ENCODE measurements at places on chromosomes 1 and 21.

DNA sequence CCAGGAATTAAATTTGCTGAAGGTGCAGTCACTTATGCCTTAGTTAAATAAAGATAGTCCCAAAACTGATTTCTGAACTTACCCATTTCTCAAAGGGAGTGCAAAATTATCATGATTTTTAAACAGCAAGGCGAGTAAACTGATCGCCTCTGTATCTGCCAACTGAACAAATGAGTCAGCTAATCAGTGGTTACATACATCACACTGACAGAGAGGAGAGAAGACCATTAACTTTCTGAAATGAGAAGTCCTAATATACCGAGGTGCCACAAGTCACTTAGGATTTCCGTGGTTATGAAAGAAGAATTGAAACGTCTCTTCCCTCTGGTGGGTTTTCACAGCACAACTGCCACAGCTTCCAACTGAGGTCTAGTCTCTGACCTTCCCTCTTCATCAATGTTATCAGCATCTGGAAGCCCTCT, 400.7 kb downstream of the SMYD3 start:
- DNase-seq = no peak

DNA sequence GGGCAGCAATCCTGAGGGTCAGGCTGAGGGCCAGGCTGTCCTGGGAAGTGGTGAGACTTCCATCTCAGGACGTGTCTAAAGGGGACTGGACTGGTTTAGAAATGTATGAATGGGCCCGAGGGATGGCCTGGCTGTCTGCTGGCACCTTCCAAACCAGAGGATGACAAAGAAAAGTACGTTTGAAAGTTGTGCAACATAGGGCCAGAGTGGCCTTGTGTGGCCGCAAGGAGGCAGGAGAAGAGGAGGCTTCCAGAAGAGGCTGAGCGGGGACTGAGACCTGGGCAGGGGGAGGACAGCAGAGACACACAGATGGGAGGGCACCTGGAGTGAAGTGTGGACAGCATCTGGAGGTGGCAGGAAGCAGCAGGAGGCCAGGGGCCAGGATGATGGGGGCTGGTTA, 2.6 kb upstream of the SYTL1 start:
- no peak for DNase-seq

DNA sequence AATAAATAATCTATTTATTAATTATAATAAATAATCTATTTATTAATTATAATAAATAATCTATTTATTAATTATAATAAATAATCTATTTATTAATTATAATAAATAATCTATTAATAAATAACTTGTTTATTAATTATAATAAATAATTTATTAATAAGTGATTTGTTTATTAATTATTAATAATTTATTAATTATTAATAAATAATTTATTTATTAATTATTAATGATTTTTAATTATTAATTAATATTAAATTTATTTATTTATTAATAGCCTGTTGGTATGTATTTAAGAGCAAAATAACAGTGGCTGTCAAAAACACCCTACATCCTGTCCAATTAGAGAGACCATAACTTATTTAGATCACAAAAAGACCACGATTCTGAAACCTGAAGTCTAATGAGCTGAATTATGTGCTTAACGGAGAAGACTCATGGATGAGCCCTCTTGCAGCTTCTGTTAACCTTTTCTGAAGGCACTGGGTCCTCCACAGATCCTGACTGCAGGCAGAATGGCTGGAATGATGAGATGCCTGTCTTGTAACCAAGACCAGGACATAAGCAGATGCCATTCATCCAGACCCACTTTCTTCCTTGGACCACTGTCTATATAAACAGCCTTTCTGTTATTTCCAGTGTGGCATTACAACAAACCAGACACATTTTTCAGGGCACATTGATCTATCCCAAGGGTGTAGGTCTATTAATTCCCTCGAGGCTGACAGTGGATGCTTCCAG, 134.2 kb downstream of the SETD4 start:
- no peak for DNase-seq

GRCh38 chr1:76951153-76951552, 83.9 kb downstream of the ST6GALNAC5 start:
- no peak for DNase-seq

- DNase-seq = no peak
Observed at GRCh38 chr1:234549447-234550021, 60.4 kb downstream of the IRF2BP2 start.

GRCh38 chr1:12276225-12276624, 46.4 kb downstream of the VPS13D start:
- no peak for DNase-seq

DNA sequence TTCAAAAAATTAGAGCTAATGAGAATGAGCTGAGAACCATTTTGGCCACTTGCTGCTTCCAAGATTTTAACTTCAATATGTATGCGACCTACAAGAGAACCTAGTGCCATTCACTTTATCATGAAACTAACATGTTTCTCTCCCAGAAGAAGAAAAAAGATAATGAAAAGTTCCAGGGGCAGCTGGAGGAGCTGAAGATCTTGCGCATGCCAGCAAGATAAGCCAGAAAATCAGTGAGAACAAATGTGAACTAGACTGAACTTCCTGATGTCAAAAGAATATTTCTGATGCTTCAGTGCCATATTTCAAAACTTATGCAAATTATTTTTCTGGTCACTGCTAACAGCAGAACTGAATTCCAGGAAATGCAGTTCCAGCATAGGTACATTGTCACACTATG, 1265.1 kb downstream of the BRINP3 start:
- DNase-seq = no peak

GRCh38 chr21:40057331-40057730, 190.1 kb downstream of the PCP4 start:
- DNase-seq = no peak

- peak; percentile 95 for DNase-seq
Observed at GRCh38 chr1:7961216-7962013, at the start of gene PARK7. Gene PARK7 (plus strand): TSS chr1:7961711. CDS start chr1:7962786, 1,075 bp downstream.

DNA sequence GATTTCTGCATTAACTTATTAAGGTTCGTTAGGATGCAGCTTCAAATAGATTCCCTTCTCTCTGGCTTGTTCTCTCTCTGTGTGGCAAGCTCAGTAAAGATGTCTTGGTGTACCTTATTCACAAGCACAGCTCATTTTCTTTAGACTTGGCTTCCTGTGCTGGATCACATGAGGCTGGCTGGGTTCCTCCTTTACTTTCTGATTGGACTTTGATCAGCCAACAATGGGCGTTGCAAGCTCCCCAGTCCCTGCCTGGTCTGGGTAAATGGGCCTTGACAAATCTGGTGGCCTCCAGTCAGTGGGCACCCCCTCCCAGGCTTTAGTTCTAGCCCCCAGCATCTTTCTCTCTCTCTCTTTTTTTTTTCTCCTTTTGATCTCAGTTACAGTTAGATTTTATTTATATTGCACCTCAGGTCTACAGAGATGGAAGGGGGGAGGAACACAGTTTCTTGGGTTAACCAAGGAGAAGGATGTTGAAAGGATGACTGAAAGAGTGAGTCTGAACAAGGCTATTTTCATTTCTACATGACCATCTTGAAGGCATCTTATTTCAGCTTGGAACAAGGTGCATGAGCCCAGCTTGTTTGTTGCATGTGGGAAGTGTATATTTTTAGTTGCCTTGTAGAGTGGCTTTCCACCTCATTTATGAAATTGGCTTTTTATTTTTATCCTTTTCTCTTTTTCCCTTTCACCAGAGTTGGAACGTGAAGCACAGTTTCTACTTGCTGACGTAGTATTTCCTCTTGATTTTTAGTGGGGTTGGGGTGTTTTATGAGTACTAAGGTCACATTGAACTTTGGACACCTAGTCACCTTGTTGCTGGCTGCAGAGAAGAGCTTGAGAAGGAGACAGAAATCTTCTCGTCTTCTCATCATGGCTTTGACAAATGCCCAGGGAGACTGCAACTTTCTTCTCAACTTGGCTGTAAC, 77.1 kb downstream of the PBX1 start:
- no peak for DNase-seq

DNA sequence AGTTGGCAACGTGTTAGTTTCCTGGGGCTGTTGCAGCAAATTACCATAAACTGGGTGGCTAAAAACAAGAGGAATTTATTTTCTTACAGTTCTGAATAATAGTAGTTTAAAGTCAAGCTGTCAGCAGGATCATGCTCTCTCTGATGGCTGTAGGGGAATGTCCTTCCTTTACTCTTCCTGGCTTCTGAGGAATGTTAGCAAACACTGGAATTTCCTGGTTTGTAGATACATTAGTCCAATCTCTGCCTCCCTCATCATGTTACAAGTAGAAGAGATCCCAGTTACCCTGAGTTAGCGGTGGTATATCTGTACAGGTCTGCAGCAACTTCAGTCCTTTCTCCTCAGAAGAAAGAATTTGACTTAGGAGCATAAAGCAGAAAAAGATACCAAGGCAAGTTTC, 2249.1 kb downstream of the NCAM2 start:
- no peak for DNase-seq

DNA sequence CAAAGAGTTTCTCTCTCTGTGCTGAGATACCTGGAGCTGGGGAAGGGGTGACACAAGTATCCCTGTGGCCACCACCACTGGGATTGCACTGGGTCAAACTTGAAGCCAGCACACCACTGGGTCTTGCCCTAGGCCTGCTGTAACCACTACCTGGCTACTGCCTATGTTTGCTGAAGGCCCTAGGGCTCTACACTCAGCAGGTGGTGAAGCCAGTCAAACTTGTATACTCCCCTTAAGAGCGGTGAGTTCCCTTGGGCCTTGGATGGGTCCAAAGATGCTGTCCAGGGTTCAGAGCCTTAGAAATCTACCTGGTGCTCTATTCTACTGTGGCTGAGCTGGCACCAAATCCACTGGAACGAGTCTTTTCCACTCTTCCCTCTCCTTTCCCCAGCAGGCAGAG, 47.0 kb upstream of the WDR26 start:
- DNase-seq = no peak

- peak; percentile 34 for DNase-seq
Observed at GRCh38 chr1:116504308-116505156, 66.3 kb downstream of the CD58 start.

- no peak for DNase-seq
Observed at GRCh38 chr1:17743008-17743647, 12.0 kb upstream of the ACTL8 start.

DNA sequence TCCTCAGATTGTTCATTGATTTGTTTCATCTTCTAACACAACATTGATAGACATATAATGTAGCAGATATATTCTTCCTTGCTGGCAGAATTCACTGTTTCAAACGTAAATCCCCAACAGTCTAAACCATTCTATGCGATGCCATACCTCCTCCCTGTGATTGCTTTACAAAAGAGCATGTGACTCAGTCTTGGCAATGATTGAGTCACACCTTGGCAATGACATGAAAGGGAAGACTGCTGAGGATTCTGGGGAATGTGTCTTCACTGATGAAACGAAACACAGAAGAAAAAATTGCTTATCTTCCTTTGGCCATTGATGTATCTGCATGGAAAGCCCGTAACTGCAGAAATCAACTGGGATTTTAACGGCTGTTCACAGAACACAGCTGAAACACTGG, 409.6 kb upstream of the ZRANB2 start:
- DNase-seq = peak; percentile 10

- DNase-seq = no peak
Observed at GRCh38 chr1:246907472-246907871, 24.3 kb downstream of the AHCTF1 start.

DNA sequence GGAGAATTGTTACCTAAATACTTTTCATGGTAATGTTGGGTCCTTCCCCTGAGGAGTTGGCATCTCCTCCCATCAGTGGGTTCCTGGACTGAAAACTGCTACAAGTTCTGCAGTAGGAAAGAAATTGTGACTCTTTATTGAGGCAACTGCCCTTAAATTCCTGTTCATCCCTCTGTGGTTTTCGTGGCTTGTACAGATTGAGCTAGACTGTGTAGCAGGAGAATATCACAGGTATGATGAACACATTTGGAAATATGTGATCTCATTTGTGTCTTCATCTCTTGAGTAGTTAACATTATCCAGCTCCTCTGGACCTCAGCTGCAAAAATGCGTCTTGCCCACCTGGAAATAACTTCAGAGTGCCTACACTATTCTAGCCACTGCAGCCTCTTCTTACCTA, 390.6 kb downstream of the PTPRC start:
- DNase-seq = no peak

- DNase-seq = no peak
Observed at GRCh38 chr1:203280061-203280460, 25.3 kb upstream of the BTG2 start.

DNA sequence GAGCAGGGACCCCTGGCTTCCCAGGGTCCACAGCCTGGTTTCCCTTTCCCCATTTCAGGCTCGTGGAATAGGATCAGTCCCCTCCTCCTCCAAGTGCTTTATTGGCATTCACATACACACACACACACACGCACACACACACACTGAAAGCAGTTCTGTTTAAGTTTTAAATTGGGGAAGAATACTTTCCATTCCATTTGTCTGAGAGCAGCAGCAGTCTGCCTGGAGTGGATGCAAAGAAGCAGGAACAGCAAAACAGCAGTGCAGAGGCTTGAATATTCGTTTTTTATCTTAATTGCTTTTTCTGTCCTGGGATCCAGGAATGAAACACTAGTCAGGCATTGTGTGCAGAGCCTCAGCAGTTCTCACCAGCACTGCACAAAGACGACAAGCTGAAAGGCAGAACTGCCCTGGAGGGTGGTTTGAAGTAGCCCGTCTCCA, 7.1 kb downstream of the CYB561D1 start:
- DNase-seq = no peak

- DNase-seq = no peak
Observed at GRCh38 chr1:205250699-205251098, 23.0 kb downstream of the TMCC2 start.

- no peak for DNase-seq
Observed at GRCh38 chr1:29120367-29120766, 3.3 kb downstream of the TMEM200B start.

DNA sequence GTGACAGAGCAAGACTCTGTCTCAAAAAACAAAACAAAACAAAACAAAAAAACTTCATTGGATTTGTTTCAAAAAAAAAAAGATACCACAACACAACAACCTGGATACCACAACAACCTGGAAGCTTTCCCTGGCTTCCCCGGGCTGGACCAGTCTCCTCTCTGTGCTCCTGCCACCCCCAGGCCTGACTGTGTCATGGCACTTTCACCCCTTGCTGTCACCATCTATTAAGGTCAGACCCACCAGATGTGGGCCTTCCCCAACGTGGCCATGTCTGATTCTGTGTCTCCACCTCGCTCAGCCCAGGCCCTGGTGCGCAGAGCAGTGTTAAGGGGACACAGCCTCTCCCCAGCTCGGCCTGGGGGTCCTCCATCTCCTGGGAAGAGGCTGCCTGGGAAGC, 28.3 kb upstream of the ACOT11 start:
- DNase-seq = no peak

DNA sequence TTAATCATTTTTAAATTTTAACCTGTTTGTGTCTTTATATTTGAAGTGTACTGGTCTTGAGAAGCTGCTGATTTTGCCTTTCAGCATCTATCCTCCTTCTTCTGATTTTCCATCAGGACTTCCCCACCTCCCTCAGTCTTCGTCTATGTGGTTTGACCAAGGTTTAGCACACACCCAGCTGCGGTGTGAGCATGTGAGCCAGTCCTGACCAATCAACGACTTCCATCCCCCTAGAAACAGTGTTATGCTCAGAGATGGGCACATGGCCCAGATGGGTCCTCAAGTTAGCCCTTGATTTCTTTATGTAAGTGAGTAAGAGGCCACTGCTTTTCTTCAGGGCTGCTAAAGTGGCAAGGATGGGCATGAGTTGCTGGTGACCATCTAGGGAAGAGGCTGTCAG, 190.8 kb downstream of the MATN1 start:
- no peak for DNase-seq
